ENCODE measurements at places on chromosomes 3 and 15. TPM values are rescaled to one million over a fixed set of nuclear protein-coding genes. Genes with fewer than 3 reads are reported as not detected.

DNA sequence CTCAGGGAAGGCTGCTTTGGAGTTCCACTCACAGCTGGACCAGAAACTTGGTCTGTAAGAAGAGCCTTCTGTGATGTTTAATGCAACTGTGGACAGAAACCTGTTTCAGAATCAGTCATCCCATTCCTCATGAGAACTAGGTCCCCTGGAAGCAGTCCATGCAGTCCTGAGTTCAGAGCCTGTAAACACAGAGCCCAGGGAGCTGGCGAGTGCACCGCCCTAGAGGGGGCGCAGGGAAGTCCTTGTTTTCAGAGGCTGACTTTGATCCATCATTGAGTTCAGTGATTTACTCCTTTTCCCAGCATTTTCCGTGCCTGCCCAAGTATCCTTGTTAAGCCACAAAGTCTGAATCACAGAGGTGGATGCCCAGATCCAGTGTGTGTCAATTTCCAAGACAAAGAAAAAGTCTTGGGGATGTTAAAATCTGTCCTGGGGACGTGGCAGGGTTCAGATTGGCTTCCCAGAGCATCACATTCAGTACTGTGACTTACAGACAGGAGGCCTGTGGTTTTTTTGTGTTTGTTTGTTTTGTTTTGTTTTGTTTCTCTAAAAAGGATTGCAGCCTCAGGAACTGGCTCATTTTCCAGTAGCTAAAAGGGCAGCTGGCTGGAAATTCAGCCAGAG, 9.8 kb upstream of the TXNRD3 start:
- DNase-seq: no peak

DNA sequence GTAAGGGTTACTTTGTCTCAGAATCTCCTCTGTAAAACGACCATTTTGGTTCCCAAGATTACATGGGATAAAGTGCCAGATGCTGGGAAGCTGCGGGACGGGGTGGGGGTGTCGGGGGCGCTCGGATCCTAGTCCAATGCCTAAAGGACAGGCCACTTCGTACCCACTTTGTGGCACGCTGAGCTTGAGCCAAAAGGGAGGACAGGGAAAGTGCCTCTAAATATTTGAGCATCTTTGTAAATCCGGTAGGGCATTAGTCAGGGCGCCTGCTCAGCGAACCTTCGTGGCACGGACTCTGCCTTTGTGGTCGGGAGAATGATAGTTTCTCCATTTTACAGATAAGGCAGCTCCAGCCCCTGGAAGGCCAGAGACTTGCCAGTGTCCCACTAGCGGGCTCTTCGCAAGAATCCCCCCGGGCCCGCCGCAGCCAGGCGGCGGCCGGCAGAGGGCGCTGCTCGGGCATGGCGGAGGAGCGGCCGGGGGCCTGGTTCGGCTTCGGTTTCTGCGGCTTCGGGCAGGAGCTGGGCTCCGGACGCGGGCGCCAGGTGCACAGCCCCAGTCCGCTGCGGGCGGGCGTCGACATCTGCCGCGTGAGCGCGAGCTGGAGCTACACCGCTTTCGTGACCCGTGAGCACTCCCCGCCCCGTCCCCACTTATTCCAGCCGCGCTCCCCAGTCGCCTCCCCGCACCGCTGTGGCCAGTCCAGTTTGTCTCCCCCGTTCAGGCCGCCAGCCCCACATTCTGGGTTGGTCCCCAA, 1.8 kb downstream of the RCCD1 start:
- peak; percentile 88 for DNase-seq

DNA sequence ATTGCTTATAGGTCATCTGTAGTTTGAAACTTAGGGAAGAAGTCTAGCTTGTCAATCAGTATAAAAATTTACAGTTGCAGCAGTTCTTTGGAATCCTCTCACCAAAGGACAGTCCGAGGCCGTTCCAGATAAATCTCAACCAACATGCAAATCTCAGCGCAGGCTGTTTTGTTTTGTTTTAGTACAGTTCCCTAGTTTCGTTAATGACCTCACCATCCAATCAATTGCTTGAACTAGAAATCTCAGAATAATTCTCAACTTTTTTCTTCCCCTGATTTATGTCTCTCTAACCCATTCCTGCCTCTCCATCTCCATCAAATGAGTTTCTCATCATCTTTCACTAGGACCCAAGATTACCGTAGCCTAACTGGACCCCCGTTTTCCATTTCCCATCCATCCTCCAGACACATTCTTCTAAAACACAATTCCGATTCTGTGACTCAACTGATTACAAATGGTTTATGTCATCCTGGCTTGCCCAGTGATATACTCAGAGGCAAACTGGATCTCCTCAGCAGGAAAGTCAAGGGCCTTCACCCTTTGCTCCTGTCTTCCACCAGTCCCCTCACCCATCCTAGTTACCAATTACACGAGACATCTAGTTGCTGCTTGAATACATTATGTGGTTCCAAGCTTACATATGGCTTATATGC, 1.3 kb downstream of the SMCO1 start:
- DNase-seq: no peak

- DNase-seq: no peak
These were observed 195.1 kb downstream of the OTOL1 start for GRCh38 chr3:161691677-161692076.

GRCh38 chr15:61195116-61196002, 33.7 kb downstream of the RORA start:
- peak; percentile 68 for DNase-seq

- no peak for DNase-seq
These were observed 2.1 kb upstream of the AMOTL2 start for GRCh38 chr3:134376385-134376765.

GRCh38 chr15:59052915-59053407, 52.0 kb upstream of the CCNB2 start:
- DNase-seq: no peak

DNA sequence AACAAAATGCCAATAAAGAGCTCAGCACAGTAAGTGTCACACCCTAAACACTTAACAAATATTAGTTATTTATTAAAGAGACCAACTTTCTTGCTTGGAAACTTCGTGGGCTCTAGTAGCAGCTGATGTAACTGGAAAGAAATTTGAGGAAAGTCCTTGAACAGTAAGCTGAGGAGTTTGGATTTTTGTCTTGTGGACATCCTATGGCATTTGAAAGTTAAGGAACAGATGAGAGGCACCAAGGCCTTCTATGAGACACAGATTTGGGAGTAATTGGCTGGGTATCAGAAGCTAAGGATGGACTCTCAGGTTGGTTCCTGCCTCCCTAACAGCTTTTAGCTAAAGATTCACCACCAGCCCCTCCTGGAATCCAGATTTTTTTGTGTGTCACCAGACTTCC, 59.7 kb upstream of the FILIP1L start:
- DNase-seq: no peak

- no peak for DNase-seq
These were observed 169.3 kb downstream of the RAB11A start for GRCh38 chr15:66038387-66039116.

- no peak for DNase-seq
These were observed 123.2 kb upstream of the SLC7A14 start for GRCh38 chr3:170709046-170709445.

GRCh38 chr15:78407608-78408354, 30.2 kb upstream of the IREB2 start:
- DNase-seq: no peak

GRCh38 chr15:72411544-72411943, 13.4 kb downstream of the TMEM202 start:
- DNase-seq: no peak

DNA sequence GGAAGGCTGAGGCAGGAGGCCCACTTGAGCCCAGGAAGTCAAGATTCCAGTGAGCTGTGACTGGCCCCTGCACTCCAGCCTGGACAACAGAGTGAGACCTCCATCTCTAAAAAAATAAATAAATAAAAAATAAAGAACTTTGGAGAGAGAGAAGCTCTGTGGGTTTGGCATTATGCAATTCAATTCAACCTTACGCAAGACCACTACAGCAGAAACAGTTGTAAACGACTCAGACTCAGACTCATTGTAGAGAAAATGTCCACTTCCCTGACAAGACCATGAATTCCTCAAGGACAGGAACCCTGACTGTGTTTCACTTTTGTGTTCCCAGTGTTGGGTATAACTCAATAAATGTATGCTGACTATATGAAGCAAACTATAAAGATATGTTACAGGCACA, 90.3 kb upstream of the C3orf80 start:
- no peak for DNase-seq

DNA sequence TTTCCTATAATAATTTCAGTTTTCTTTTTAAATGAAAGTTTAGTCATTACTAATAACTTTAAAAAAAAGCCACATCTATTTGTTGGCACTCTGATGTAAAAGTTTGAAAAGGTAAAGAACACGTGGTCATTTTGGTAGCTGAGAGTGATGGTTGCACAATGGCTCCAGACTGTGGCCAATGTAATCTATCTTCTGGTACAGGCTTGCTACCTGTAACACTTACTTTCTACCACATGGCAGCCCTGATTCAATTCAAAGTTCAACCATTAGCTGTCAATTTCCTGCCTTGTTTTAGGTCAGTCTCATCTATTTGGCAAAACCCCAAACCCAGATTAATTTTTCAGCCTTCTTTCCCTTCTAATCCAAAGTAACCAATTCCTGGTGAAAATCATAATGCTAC, 126.1 kb downstream of the TUSC7 start:
- DNase-seq: no peak

DNA sequence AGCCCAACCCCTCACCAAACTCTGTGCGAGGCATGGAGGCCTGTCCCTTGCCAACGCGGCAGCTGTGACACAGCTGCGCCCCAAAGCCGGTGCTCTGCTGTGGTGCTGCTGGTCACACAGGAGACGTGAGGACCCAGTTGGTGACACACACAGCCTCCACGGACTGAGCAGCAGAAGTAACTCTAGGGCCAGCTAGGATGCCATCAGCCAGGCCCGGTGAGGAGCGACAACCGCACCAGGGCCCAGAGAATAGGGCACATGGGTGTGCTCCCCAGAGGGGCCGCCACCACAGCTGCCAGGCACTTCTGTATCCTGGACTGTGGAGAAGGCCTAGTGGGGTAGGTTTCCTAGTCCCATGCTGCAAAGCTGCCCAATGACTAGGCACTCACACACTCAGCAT, 10.7 kb downstream of the ZXDC start:
- DNase-seq: no peak

DNA sequence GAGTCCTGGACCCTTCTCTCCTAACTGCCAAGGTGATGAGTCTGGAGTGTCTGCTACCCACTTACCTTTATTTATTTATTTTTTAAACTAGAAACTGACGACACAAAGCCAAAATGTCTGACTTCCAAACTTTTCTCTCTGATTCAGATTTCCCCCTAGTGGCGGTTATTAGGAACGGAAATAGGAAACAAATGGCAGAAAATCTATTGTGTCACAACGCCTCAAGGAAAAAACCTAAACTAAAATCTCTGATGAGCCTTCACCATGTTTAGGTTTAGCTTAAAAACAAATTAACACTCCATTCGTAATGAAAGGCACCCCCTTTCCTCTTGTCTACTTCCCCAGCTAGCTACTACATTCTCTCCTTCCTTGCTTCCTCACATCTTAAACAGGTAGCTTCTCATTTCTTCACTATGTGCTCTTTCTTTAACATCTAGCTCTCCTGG, 94.0 kb upstream of the MEX3B start:
- no peak for DNase-seq

Gene NEK11
- total RNA-seq: 1.1 TPM

Gene PRSS50
- not detected for total RNA-seq

Gene ESYT3
- total RNA-seq: 0.17 TPM

Gene LRTM1
- total RNA-seq: not detected

Gene UBA3
- total RNA-seq: 103 TPM

Gene STXBP5L
- not detected for total RNA-seq

Gene RASGRF1
- not detected for total RNA-seq

Gene TM4SF4
- total RNA-seq: not detected

Gene CDHR4
- not detected for total RNA-seq

Gene USP4
- total RNA-seq: 96.9 TPM

Gene CD86
- total RNA-seq: 1.4 TPM

Data from activated CD4-positive, alpha-beta T cell treated with anti-CD3 and anti-CD28 coated beads, Interleukin-2, amount 10 ng/mL, durations not matched to agents 24 days and 14 days (primary cell).